Activated T-helper 1 cell treated with Interleukin-2 at 50 U/mL for 16 hours (primary cell): ENCODE measurements at places on chromosomes 2 and 18.

GRCh38 chr2:68342470-68342869 is 22.6 kb upstream of the PLEK start:
- DNase-seq = no peak

GRCh38 chr18:54690198-54690597 is 99.2 kb downstream of the DYNAP start:
- no peak for DNase-seq

DNA sequence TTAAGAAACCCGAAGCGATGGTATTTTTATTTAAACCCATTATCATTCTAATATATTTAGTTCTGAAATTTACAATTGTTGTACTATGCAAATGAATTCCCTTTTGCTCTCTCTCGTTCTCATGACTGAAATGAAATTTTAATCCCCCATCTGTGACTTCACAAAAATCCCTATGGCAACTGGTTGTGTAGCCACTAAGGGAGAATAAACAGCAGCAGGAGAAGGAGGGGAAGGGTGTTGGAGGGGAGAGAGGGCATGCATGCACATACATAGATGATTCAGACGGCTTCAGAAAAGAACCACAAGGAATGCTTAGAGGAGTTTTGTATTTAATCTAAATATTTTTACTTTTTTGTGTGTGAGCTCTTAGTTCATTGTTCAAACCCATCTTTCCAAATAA is 36.8 kb downstream of the CPS1 start:
- no peak for DNase-seq

DNA sequence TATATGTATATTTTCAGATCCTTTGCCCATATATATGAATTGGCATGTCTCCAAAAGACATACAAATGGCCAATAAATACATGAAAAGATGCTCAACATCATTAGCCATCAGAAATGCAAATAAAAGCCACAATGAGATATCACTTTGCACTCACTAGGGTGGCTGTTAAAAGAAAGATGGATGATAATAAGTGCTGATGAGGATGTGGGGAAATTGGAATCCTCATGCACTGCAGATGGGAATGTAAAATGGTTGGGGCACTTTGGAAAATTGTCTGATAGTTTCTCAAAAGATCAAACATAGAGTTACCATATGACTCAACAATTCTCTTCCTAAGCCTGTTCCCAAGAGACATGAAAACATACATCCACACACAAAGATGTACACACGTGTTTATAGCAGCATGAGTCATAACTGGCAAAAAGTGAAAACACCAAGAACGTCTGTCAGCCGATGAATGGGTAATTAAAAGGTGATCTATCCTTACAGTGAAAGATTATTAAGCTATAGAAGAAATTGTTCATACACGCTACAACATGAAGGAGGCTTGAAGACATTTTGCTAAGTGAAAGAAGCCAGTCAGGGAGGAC is 19.7 kb downstream of the NGEF start:
- no peak for DNase-seq

- no peak for DNase-seq
Observed at GRCh38 chr2:240705204-240705791, 13.6 kb downstream of the AQP12A start.

GRCh38 chr2:207632575-207633493 is 7.6 kb upstream of the METTL21A start:
- no peak for DNase-seq

- DNase-seq = peak; percentile 27
Observed at GRCh38 chr2:100427627-100428258, 10.3 kb upstream of the CHST10 start.
